NCI-H187 treated with DMSO at 0.1 percent for 48 hours (cell line): ENCODE measurements at places on chromosomes 5 and 9.

DNA sequence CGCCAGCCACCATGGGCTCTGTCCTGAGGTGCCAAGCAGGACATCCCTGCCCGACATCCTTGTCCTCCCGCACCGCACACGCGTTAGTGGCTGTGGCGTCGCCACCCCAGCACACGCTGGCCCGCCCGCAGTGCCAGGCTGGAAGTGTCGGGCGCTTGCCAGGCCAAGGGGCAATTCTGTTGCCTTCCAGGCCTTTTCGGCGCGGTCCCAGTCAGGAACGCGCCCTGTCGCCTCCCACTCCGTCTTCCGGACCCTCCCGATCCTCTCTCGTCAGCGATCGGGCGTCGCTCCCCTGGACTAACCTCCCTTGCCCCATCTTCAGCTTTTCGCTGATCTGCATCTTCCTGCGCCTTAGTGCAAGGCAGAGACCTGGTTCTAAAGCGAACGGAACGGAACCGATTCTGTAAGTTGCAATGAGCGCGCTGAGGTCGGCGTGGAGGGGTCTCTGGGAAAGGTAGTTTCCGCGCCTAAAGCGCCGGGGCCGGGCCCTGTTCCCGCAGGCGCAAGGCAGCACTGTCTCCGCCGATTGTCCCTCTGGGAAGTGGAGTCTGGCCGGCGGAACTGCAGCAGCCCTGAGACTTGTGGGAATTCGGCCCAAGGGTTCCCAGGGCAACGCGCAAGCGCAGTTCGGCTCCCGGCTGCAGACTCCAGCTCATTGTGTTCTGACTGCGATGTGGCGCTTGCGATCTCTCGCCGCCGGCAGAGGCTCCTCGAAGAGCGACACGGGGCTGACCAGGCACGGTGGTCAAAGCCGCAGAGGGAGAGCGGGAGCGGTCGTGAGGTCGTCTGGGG, at the start of gene ZNF454:
Gene ZNF454, plus strand, starts transcription at position 630 of the 792 bp plus-strand sequence. CDS start 1,594 bp downstream, outside the sequence.
- no peak for DNase-seq

GRCh38 chr9:126617003-126617822, 3.5 kb downstream of the LMX1B start:
- DNase-seq: no peak

- DNase-seq: no peak
These were observed 86.1 kb downstream of the PCSK5 start for GRCh38 chr9:75976549-75976948.

GRCh38 chr5:2432076-2432920, 319.2 kb downstream of the IRX2 start:
- DNase-seq: no peak

DNA sequence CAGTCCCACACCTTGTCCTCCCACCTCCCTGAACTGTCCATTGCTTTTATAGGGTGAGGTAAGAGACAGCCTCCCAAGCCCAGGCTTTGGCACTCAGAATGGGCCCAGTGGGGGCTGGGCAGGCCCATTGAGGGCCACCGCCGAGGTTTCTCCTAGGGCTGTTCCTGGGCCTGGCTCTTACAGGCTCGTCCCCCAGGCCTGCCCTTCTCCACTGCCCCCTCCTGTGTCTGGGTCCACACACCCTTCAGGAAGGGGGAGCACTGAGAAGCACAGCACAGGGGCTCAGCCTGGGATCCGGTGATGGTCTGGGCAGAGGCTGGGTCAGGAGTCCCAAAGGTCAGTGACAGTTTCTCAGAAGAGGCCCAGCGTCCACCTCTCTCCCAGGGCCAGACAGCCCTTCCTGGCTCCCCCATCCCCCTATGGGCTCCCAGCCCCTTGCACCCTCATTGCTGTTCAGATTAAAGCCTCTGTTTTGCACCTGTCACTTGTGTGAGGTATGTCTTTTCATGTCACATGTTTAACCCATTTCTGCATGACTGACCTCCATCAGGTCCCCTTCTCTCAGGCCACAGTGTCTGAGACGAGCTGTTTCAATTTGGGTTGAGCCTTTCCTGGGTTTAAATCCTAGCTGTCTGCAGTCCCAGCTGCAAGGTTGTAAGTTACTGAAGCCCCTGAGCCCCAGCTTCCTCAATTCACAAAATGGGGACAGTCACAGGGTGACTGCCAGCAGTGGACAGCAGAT, 29.4 kb downstream of the IER5L start:
- no peak for DNase-seq

- DNase-seq: no peak
These were observed 88.4 kb downstream of the CDH12 start for GRCh38 chr5:22764736-22765135.

- DNase-seq: no peak
These were observed at the start of gene CTSL for GRCh38 chr9:87725900-87726709. Gene CTSL (plus strand): TSS chr9:87726119. CDS start chr9:87727604, 1,485 bp downstream.

DNA sequence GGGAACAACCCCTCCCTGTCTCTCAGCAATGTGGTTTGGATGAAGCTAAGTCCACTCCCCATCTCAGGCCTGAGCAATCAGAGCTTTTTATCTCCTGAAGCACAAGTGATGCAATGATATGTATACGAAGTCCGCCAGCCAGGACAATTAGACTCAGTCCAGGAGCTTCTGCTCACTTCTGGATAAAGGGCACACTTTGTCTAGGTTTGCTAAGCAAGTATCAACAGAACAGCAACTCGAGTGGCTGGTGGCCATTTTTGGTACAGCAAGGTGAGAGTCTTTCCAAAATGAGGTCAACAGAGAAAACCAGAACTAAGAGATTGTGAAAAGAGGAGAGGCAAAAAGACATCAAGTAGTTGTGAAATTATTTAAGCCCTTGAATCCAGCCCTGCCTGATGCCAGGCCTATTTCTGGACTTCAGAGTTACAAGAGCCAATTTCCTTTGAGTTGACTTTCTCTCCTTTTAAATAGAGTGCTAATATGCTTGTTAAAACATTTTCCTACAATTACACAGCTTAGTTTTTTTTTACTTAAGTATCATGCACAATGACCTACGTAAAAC, 8.2 kb downstream of the NDUFA8 start:
- DNase-seq: no peak

GRCh38 chr9:33817327-33818166, 587 bp downstream of the UBE2R2 start:
- no peak for DNase-seq

DNA sequence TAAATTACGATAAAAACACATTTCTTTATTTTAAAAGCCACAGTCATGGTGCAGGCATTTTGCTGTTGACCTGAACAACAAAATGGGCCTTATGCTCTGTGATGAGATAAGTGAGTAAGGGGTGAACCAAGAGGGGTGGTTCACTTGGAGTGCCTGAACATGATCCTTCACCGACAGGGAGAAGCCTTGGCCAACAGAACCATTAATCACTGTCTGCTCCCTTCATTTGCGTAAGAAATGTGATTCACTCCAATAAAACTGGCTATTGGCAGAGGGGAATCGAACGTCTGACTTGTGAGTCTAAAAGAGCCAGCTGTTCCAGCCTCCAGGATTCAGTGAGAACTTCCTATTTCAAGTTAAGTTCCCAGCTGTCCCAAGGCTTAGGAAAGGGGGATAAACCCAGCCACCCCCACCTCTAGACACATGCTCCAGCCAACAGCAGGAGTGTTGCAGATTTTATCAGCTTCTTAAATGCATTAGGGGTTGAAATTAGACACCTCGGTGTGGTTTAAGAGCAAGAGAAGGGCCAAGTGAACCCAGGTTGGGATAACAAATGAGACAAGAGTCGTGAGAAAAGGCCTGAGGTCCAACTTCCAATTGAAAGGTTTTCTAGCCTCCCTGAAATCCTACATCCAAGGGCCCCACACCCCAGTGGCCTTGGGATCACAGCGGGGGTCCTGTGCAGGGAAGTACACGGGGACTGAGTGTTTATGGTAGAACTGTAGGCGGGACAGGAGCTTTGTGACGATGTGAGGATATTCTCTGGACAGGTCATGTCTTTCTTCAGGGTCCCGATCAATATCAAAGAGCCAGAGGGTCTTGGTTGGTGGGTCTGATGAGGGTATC, 131.4 kb upstream of the LHFPL2 start:
- no peak for DNase-seq

- no peak for DNase-seq
These were observed 2.6 kb upstream of the FOXB2 start for GRCh38 chr9:77016526-77017504.

GRCh38 chr5:54703133-54703532, 185.6 kb downstream of the SNX18 start:
- no peak for DNase-seq

DNA sequence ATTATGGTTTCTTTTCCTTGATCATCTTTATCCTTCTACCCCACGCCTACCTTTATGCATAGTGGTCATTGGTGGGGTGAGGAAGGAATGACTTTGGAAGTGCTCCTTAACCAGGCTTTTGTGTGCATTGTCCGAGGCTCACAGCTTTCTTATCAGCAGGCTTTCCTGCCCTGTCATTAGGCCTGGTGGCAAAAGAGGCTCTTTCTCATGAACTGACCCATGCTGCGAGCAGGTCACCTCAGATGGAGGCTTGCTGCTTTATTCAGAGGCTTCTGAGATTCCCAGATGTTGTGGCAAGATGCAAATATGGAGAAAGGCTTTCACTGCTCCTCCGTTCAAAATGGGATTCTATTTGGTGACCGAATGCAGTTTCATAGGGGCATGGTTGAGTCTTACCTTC, 57.4 kb upstream of the DMRTA1 start:
- no peak for DNase-seq

DNA sequence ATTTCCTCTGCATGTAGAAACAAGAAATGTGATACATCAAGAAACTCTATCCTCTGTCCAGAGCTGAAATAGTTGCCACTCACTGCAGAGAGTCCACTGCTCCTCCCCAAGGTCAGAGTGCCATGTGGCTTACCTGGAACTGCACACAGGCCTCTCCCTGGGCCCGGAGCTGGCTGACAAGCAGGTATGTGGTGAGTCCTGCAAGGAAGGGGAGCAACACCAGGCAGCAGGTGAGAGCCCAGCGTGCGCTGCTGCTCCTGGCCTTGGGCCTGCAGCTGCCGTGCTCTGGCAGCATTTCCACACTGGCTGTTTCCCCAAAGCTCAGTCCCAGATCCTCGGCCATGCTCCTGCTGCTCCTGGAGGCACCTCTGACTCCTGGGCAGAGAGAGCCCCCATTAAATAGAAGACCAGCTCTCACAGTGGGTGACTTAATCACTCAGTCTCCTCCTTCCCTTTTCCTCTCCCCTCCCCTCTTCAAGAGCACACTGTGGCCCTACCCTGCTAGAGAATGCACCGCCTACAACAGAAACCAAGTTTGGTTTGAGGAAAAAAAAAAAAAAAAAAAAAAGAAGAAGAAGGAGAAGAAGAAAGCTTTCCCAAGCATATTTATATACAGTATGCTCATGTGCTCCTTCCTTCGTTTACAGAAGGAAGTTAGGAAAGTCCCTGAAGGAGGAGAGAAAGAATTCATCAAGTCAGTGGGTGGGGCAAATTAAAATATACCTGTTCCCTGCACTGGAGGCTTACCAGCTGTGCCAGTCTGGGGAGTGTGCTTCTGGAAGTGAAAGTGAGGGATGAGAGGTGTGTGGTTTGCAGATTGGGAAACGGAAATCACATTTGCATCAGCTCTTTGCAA, at the start of gene TNFSF15:
Gene TNFSF15, minus strand, starts transcription at position 370 of the 856 bp plus-strand sequence. Its CDS starts 27 bp downstream, at position 343.
- no peak for DNase-seq

DNA sequence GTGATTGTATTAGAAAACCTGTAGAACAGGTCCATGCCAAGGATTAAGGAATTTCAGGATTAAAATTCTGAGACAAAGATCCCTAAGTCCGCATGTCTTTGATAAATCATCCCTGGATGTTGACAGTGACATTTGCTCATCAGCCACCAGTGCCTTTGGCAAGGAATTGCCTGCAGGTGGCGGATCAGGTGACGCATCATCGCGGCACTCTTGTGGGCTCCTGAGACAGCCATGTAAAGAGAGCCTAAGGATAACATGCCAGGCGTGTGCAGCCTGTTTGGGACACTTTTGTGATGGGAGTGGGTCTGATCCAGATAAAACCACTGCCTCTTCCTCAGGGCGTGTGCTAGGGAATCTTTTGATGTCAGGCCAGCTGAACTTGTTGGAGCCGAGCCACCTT, 40.6 kb downstream of the ADCY2 start:
- DNase-seq: no peak

DNA sequence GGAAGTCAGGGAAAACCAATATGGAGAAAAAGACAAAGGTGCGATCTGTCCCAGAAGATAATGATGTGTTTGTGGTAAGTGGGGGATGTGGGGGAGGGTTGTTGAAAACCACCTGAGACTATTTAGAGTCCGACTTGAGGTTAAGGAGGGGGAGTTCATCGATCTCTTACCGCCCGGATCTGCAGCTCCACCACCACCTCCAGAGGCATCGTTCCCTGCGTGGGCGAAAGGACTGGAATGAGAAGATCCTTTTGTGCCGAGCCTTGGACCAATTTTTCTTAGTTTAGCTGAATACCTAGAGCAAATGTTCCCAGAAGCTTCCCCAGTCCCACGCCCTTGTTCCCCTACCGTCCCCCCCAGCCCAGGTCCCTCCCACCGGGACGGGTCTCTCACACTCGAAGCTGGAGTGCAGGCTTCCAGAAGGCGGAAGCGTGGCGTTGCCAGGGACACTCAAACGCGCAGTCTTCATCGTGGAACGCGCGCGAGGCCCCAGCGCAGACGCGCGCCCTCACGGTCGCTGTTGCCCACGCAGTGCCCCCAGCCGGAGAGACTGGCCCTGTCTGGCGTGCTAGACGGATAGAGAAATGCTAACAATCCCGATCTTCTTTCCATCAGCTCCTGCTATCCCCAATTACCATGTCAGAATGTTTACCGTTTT, at the start of gene SPATA6L:
Gene SPATA6L, minus strand, starts transcription at position 439 of the 658 bp plus-strand sequence. Its CDS starts 230 bp downstream, at position 209.
- no peak for DNase-seq

GRCh38 chr5:150559701-150560100, 51.8 kb downstream of the NDST1 start:
- DNase-seq: no peak

GRCh38 chr5:133679534-133679933, 67.2 kb upstream of the FSTL4 start:
- no peak for DNase-seq

- DNase-seq: no peak
These were observed 17.2 kb downstream of the RIC1 start for GRCh38 chr9:5646116-5646515.

- DNase-seq: no peak
These were observed 259.4 kb upstream of the EFNA5 start for GRCh38 chr5:107930092-107930491.

DNA sequence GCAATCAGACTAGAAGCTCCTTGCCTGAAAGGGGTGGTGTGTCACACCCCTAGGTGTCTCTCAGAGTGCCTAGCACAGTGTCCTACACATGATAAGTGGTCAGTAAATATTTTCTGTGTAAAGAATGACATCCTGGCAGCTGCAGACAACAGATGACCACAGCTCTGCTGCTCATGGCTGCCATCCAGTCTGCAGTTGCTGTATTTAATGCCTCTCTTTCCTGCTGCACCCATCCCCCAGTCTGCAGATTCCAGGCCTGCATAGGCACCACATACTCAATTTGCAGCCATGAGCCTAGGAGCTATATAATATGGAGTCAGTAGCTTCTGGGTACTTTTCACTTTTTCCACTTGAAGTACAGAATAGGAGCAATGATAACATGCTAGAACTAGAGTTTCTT, 94.9 kb upstream of the NR4A3 start:
- no peak for DNase-seq

DNA sequence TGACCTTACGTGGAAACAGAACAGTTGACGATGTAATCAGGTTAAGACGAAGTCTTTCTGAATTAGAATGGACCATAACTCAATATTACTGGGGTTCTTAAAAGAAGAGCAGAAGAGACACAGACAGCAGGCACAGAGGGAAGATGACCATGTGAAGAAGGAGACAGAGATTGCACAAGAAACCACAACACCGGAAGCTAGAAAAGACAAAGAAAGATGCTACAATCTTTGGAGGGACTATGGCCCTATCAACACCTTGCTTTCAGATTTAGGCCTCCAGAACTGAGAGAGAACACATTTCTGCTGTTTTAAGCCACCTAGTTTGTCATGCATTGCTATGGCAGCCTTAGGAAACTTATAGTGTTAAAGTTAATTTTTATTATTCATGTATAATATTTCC, 27.1 kb downstream of the CDH9 start:
- DNase-seq: no peak

GRCh38 chr5:14742498-14742897, 78.0 kb downstream of the OTULIN start:
- DNase-seq: peak; percentile 69
